ENCODE measurements at places on chromosomes 1 and 21.

GRCh38 chr1:89641781-89642180 lies 8.9 kb downstream of the LRRC8C start:
- DNase-seq = no peak

GRCh38 chr1:66354311-66355201 lies 179.4 kb upstream of the SGIP1 start:
- DNase-seq = peak; percentile 69

DNA sequence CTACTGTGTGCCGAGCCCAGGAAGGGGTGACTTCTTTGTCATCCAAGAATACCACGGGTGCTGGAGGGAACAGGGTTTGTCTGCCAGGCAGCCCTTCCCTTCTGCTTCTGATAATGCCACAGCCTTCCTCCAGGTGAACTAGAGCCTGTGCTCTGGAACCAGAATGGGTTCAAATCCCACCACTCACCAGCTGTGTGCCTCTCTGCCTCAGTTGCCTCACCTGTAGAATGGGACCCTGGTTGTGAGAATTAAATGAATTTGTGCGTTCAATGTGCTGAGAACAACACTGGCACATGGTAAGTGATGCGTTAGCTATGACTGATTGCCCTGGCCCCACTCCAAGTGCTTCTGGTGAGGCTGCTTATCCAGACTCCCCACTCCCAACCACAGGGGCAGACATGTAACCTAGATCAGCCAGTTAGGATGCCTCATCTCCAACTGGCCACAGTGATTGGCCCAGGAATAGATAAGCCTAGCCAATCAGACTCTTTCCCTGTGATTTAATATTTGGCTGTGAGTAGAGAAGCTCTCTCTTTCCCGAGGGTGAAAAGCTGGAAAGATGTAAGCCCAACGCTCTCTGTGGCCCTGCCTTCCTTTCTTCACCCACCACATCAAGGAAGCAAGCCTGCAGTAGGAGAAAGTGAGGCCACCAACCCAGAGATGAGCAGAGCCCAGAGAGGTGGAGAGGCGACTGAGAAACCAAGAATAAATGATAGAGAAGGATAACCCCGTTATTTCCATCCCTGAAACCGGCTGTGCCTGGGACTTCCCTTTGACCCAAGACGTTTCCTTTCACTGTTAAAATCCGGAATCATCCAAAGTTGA lies 20.8 kb upstream of the LAPTM5 start:
- peak; percentile 89 for DNase-seq

DNA sequence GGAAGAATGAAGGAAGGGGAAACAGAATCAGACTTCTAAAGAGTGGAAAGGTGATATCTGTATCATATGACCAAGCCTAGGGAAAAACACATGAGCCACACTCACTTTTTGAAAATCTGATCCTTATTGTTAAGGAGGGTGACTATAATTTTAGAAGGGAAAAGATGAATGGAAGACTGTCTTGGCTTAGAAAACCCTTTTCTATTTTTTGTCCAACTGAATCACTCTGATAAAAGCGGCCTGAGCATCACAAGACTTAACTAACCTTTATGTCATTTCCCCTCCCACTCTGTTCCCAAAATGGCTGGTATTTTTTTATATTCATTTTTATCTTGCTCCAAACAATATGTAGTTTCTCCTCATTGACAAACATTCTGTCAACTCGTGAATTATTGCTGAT lies 169.8 kb downstream of the C1orf21 start:
- no peak for DNase-seq

DNA sequence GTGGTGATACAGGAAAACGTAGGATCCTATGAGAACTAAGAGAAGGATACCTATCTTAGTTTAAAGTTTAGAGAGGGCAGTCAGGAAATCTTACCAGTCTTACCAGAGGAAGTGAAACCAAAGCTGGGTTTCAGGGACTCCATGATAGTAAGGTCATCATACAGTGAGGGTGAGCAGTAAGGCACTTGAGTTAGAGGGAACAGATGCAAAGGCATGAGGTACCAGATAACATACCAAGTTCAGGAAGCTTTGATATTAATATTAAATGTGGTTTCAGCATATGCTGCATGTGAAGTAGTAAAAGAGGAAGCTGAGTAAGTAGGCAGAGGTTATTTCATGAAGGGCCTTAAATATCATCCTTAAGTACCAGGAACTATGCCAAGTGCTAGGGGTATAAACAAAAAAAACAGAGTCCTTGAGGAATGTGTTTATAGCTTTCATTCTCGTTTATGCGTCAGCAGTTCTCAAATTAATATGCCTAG lies 16.9 kb downstream of the ATG4C start:
- DNase-seq = no peak

GRCh38 chr1:157147906-157148700 lies 9.9 kb upstream of the ETV3 start:
- peak; percentile 94 for DNase-seq

GRCh38 chr1:8382608-8383505 lies 64.9 kb downstream of the SLC45A1 start:
- DNase-seq = no peak

DNA sequence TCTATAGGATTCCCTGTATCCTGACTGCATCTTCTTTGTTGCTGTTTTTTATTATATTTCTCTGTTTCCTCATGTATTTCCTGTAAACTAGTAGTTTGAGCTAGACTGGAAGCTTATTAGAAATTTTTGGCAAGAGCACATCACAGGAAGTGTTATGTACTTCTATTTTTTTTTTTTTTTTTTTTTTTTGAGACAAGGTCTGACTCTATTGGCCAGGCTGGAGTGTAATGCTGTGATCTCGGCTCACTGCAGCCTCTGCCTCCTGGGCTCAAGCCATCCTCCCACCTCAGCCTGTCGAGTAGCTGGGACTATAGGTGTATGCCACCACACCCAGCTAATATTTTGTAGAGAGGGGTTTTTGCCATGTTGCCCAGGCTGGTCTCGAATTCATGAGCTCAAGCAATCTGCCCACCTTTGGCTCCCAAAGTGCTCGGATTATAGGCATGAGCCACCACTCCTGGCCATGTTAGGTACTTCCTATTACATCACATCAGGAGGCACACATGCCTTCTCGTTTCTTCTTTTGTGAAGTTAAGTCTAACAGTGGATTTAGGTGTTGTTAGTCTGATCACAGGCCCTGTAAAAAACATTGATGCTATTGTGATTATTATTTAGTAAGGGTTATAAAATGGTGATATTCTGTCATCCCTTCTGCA lies 12.5 kb downstream of the C1orf21 start:
- no peak for DNase-seq

- DNase-seq = no peak
Measured at GRCh38 chr21:23478381-23478780, 2128.9 kb downstream of the MRPL39 start.

- DNase-seq = no peak
Measured at GRCh38 chr21:36126208-36126565, 8.7 kb upstream of the CBR3 start.

GRCh38 chr1:119254067-119254720 lies 113.7 kb upstream of the WARS2 start:
- DNase-seq = no peak

- DNase-seq = no peak
Measured at GRCh38 chr21:26224366-26224765, 53.8 kb upstream of the APP start.

GRCh38 chr1:33273961-33274371 lies 17.7 kb downstream of the ZNF362 start:
- DNase-seq = no peak

DNA sequence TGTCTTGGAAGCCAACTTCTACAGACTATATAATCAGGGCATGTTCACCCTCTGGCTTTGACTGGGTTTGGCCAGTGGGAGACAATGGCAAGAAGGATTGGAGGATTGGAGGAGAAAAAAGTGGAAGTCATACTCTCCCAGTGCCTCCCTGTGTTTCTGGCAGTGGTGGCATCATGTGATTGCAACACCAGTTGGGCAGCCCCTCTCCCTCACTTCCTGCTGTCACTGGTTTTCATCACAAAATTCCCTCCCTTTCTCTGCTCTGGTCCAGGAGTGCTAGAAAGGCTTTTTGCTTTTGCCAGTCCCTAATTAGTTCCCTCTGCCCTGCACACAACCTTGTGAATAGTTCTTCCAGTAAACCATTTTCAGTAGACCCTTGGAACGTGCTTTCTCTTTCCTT lies 3.7 kb upstream of the QSOX1 start:
- DNase-seq = peak; percentile 60

GRCh38 chr1:94079080-94079940 lies 41.6 kb downstream of the ABCA4 start:
- no peak for DNase-seq

GRCh38 chr1:70714149-70714548 lies 303.1 kb downstream of the CTH start:
- no peak for DNase-seq

- peak; percentile 56 for DNase-seq
Measured at GRCh38 chr1:15952317-15953258, 23.3 kb downstream of the ZBTB17 start.

GRCh38 chr1:157948312-157949073 lies 45.0 kb upstream of the KIRREL1 start:
- peak; percentile 79 for DNase-seq

- DNase-seq = peak; percentile 55
Measured at GRCh38 chr1:63575340-63575826, 17.8 kb upstream of the PGM1 start.

DNA sequence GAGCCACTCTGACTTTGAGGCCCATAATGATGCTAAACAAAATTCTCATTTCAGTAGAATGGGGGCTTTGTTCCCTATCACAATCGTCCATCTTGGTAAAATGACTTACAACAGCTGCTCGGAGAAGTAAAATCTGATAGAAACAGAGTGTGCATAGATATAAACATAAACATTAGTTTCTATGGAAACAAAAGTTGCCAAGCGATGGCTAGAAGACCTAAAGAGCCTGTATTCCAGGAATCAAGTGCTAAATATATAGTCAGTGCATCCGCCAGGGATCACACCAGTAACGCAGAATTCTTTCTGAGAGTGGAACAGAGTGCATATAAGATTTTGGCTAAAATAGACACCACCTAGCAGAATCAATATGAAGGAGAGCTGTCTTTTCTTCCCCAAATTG lies 91.2 kb upstream of the KAZN start:
- DNase-seq = no peak

DNA sequence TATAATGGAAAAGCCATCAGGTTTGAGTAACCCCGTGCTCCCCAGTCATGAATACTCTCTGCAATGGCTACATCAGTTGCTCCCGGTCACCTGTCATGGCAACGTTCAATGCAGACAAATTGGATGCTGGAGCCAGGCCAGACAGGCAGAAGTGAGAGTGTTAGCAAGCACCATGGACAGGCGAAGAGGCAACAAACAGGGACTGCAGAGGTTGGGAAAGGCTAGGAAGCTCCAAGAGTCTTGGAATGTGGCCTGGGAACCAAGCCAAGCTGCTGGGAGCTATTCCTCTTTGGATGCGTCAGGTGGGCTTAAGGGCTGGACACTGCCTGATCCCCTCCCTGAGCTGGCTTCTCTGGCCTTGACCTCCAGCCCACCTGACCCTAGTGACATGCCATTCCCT lies 102.9 kb downstream of the ACTL8 start:
- DNase-seq = no peak

GRCh38 chr1:203621559-203622262 lies 4.9 kb upstream of the ATP2B4 start:
- DNase-seq = no peak

DNA sequence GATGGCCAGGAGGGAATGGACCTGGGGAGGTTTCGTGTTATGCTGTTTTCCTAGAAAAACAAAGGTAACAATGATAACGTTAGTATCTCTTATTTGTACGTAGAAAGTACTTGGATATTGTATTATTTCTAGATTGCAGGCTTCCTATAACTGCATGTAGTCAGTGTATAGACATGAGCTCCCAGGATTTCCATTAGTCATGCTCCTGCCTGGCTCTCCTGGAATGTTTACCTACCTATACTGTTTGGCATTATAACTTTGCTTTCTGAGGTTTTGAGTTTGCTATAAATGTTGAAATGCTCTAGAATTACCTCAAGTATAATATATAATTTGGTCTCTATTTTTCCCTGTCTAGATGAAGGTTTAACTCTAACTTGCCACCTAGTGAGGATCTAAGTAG lies 66.1 kb downstream of the TTC3 start:
- no peak for DNase-seq

- DNase-seq = peak; percentile 95
Measured at GRCh38 chr21:41678924-41679318, 87.9 kb downstream of the RIPK4 start.

GRCh38 chr1:26524181-26524580 lies 5.4 kb upstream of the RPS6KA1 start:
- no peak for DNase-seq

GRCh38 chr21:29343519-29343918 lies 44.8 kb downstream of the BACH1 start:
- no peak for DNase-seq

DNA sequence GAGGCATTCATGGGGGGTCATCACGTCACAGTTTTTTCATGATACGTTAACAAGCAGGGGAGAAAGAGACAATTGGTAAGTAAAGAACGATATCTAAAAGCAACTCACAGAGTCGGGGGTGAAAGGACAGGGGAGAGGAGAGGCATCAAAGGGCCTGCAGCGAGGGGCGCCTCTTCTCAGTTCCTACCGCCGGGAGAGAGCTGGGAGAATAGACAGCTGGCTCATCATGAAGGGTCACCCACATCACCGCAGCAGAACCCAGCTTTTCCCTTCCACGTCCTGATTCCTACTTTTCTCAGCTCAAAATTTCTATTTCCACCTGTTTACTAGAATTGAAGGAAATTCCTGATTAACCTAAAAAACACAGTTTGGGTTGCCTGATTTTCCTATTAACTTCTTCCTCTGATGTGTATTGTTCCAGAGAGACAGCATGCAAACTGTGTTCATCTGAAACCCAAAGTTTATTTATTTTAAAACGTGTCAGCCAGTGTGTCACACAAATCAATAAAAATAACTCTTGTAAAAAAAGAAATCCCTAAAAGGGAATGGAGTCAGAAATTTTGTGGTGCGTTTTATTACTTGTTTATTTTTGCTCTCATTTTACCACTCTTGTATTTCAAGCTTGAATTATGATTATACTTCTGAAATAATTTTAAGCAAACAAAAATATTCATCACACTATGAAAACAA lies 75.4 kb downstream of the SLC25A24 start:
- no peak for DNase-seq

DNA sequence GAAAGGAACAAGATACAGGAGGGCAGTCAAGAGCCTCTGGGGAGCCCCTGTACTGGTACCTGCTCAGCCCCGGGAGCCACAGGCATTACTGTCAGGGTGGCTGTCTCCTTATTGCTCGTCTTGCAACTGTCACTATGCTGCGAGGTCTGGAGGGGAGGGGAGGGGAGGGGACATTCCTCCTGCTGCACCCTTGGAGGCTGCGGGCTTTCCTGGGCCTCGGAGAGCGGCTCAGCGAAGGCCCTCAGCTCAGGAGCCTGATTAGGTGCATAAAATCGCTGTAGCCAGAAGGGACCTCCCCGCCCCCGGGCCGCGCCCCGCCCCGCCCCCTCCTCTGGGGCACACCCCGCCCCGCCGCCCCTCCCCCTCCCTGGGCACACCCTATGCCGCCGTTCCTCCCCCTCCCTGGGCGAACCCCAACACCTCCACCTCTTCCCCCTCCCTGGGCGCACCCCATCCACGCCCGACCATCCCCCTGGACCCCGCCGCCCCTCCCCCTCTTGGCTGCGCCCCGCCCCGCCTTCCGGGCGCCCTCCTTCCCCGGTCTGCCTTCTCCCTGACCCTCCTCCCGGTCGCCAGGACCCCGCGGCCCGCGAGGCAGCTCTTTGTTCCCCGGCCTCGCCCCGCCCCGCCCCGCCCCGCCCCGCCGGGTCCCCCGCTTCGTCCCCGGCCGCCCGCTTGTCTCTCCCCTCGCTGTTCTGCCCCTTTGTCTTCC lies 35.5 kb downstream of the CACHD1 start:
- no peak for DNase-seq
